ENCODE measurements at places on chromosomes 4 and X.

DNA sequence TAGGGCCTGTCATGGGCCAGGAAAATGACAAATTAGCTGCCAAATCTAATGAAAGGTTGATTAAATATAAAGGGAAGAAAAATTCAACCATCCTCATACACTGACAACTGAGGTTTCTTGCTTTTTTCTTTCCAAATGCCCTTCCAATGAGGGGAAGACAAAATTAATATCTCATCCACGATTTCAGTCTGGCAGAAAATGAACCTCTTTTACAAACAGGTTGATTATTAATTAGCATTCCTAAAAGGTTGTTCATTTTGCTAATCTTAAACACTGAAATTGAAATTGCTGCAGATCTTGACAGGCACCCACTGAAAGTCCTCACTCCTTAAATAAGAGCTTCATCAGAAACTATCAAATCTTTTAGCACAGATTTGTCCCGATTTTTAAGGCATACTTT, 45.5 kb downstream of the NPFFR2 start:
- no peak for DNase-seq

- no peak for DNase-seq
These were observed 155.8 kb downstream of the PDGFC start for GRCh38 chr4:156815717-156816359.

DNA sequence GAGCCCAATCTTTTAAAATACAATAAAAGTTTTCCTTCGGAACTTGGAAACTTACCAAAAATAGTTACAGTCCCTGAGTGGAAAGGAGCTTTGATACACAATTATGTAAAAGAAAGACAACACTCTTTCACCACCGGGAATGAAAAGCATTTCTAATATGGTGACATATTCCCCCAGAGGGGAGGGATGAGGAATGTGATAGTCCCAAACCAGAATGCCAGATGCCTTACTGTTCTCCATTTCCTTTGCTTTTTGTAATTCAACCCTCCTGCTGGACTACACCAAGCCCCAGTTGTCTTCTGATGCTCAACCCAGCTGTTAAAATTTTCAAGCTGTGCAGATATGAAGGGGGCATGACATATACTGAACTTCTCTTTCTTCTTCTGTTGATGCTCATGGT, 4.1 kb downstream of the PRIMPOL start:
- no peak for DNase-seq

DNA sequence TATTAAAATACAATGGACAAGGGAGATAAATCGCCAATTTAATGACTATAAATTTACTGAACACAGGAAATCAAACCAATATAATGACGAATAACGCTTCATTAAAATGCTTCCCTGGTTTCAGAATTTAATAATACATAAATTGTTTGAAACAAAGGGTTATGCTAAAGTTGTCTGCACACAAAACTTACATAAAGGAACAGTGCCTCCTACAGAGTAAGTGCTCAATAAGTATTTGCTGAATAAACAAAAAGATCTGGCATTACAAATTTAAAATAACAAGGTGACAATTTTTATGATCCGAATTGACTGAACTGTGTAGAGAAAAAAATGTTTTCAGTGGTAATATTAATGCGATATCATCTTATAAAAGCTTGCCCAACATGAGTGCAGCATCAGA, 69.6 kb downstream of the NOCT start:
- no peak for DNase-seq

DNA sequence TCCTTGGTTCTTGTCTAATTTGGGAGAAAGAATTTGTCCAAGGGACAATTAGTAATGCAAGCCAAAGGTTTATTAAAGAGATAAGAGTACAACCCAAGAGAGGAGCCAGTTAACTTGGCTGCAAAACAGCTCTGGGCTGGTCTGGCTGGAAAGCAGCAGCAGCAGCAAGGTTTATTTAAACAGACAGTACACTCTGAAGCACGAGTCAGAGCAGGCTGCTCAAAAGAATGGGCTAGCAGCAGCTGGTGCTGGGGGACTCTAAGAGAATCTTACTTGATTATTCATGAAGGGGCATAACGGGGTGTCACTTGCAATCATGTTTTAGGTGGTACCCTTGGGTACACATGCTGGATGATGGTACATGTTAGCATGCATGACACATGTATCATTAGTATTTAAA, 17.1 kb upstream of the CT47C1 start:
- DNase-seq: no peak

DNA sequence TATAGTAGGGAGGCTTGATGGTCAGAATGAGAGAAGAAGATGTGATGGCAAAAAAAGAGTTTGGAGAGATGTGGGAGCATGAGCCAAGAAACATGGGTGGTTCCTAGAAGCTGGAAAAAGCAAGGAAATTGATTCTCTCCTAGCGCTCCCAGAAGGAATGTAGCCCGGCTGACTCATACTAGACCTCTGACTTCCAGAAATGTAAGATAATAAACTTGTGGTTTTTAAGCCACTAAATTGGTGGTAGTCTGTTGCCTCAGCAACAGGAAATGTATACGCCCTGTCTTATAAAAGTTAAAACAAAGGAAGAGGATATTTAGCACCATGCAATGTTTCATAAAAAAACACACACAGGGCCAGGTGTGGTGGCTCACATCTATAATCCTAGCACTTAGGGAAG, 182.7 kb upstream of the PCDH7 start:
- DNase-seq: no peak

DNA sequence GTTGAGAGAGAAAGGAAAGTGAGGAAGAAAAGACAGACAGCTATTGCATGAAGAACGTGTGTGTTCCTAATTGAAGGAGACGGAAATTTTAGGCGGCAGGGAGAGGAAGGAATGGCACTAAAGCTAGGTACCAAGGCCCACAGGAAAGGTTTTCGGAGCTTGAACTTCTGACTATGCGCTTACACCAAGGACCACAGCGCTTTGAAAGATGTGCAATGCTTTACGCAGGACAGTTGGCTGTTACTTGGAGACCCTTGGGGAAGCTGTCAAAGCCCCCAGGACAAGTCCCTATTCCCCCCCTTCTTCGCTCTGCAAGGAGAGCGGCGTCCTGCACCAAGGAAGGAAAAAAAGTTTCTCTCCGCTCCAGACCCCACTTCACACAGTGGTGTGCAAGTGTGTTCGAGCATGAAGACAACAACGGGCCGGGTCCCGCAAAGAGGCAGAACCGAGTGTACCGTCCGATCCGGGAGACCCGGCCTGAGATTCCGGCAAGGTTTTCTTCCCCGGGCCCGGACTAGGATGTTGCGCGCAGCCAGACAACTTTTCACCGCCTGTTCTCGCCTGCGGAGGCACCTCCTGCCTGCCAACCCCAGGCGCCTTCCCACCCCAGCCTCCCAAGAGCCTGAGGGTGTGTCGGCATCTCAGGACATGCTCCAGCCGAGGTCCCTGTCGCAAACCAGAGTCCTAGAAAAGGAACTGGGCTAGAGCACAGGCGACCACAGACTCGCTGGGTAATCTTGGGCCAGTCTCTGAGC, 896 bp downstream of the KDR start:
- DNase-seq: peak; percentile 6

DNA sequence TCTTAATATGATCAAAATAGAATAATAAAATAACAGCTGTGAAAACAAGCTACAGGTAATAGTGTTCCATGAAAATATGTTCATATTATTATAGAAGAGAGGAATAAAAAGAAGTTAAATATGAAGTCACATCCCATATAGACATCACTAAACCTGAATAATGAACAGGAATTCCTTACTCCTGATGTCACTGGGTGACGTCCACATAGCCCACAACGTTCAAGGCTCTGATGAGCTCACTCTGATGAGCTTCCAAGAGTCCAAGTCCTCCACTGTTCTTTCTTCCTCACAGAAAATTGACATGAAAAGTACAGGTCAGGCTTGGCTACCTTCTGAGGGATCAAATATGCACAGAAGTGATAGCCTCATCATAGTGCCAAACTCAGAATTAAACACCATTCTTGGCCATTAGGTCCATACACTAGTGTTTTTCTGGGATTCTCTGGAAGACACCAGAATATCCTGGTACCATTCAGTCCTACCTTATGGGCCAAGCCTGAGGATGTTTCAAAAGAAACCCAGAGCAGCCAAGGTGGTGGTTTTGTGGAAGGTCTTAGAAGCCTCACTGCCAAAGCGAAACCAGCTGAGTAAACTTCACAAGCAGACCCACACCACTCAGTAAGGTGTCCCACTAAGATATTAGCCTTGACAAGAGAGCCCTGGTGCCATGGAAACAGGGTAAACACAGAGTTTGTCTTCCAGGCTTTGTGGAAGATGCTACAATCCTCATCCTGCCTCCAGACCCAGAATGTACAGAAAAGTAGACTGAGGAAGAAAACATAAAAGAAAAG, 138.4 kb upstream of the HHIP start:
- no peak for DNase-seq

DNA sequence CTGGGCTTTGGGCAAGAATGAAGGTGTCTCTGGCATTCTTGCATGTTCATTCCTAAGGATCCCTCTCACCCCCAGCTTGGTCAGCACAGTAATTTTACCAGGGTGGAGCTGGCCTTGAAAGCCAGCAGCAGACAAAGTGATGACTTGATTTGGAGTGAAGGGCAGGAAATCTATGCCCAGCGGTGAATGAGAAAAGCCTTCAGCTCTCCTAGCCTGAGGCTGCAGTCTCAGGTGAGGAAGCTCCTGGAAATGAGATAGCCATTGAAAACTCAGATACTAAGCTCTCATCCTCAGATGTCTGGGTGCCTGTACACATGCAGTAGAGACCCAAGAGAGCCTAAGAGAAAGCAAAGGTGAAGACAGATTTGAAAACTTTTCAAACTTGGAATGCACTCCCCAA, 10.7 kb upstream of the UCHL1 start:
- DNase-seq: no peak

DNA sequence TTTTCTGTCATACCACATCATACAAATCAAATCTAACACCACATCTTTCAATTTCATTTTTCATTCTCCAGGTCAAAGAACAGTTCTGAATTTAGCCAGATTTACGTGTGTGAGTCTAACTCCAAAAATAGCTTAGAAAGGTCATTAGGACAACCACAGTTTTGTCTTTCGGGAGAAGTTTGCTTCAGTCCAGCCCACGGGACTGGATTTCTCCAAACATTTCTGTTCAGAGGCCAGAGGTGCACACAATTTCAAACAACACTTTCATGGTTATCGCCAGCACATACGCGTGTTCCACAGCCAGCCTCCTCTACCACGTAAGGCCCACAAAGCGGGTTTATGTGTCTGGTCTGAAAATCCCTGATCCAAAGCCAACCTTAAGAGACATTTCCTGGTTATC, 65.9 kb downstream of the VEGFC start:
- no peak for DNase-seq

DNA sequence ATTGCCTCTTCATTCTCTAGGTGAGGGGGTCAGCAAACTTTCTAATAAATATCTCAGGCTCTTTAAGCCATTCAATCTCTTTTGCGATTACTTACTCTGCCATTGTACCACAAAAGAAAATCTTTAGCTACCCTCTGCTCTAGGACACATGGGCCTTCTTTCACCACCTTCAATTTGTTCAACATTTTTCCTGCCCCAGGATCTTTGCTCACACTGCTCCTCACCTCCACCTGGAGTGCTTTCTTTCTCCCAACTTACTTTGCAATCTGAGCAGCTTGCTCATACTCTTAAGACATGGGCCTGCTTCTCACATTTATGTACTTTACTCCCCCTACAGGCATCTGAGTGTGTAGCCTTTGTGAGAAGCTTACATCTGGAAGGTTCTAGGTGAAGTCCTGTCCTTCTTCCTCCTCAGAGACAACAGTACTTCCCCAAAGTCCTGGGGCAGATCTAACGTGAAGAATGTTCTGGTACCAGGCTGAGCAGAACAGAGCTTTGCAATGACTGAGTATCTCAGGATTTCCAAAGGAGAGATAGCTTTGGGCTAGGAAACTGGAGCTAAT, 55.0 kb upstream of the PRDM5 start:
- DNase-seq: peak; percentile 16

DNA sequence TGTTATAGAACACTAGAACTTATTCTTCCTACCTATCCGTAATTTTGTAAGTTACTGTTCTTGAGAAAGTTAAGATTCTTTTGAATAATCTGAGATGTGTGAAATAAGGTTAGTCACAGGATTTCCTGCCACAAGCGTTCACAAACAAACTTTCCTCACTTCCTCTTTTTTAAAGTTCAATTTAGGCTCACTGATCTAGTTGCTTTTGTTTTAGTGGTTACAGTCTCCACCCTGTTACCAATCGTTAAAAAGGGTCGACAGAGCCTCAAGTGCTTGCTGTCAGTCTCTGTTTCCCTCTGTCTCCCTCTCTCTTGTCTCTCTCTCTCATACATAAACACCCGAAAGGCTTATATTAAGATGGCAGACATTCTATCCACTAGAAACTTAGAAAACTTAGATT, 35.9 kb upstream of the STK26 start:
- no peak for DNase-seq

- DNase-seq: no peak
These were observed 14.2 kb downstream of the NSD2 start for GRCh38 chr4:1885414-1885813.

- no peak for DNase-seq
These were observed 592.4 kb downstream of the ACTRT1 start for GRCh38 chrX:127459790-127460189.

DNA sequence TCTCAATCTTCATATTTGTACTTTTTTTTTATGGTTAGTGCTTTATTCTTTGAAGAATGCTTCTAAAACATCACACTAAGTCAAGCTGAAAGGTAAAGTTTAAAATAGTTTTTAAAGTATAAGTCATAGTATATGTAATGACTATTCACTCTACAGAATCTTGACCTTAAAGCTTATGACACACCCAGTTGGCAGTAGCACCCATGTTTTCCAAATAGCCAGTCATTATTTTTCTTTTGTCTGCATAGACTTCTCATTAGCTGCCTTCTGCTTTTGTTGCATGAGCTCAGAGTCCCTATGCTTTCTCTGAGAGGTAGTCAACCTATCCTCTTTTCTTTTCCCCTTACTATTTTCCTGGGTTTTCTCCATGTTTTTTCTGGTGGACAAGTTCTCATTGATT, 231.5 kb downstream of the PCDH18 start:
- DNase-seq: no peak

GRCh38 chr4:88327665-88328064, 43.3 kb upstream of the PPM1K start:
- DNase-seq: no peak

DNA sequence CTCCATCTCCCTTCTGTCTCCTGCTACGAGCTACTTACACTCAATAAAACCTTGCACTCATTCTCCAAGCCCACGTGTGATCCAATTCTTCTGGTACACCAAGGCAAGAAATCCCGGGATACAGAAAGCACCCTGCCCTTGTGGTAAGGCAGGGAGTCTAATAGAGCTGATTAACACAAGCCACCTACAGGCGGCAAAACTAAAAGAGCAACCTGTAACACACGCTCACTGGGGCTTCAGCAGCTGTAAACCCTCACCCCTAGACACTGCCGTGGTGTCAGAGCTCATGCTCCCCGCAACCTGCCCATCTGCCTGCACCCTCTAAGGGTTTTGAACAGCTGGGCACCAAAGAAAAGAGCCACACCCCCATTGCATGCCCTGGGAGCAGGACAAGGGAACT, 755.4 kb upstream of the HTR2C start:
- no peak for DNase-seq

- DNase-seq: no peak
These were observed 177.0 kb downstream of the CAMK2D start for GRCh38 chr4:113584407-113585150.

GRCh38 chr4:156312261-156312847, 358.7 kb upstream of the CTSO start:
- DNase-seq: no peak

GRCh38 chr4:7780751-7781348, 158.8 kb downstream of the AFAP1 start:
- no peak for DNase-seq

- no peak for DNase-seq
These were observed 85.4 kb upstream of the RAPGEF2 start for GRCh38 chr4:159017323-159018026.

Measured in BE2C (cell line).